Activated T-helper 1 cell treated with anti-CD3 and anti-CD28 coated beads, Interleukin-12 subunit alpha, Interleukin-12 subunit beta, Interleukin-2, Interleukin-4 antibody, amounts not matched to agents 30 ng/mL and 10 ng/mL and 1 ng/mL, durations not matched to agents 14 hours and 24 hours and 36 hours (primary cell): ENCODE measurements at places on chromosomes 11 and 22. TPM values are rescaled to one million over a fixed set of nuclear protein-coding genes. Genes with fewer than 3 reads are reported as not detected.

GTF2H1 gene
- total RNA-seq, result 52.2 and 56.9 TPM in 2 replicates

GTSE1 gene
- total RNA-seq, result 39.0 and 39.9 TPM in 2 replicates

MRE11 gene
- total RNA-seq, result 43.8 and 45.9 TPM in 2 replicates

RAB36 gene
- 0.08 TPM in 1 of 2 replicates, not detected in the other for total RNA-seq

TPCN2 gene
- total RNA-seq, result 17.4 and 19.2 TPM in 2 replicates

MYRF gene
- total RNA-seq, result 0.78 and 0.99 TPM in 2 replicates

VWCE gene
- 9.4 and 10.9 TPM in 2 replicates for total RNA-seq

- no peak for DNase-seq
These were observed 5.9 kb upstream of the ALKBH3 start for GRCh38 chr11:43874738-43875137.

DNA sequence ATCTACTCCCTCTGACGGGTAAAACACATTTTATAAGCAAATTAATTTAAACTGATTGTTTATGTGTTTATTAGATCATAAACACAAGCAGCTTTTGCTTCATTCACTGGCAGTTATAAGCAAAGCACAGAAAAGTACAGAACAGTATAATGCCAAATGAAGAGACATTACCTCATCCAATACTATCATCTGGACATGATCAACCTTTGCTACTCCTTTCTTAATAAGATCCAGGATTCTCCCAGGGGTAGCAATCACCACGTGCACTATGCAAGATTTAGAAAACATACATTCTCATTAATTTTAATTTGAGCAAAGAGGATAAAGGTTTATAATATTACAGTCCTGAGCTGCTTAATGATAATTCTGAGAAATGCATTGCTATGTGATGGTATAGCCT, 27.9 kb downstream of the DDX6 start:
- no peak for DNase-seq

- DNase-seq, result no peak
These were observed 25.9 kb upstream of the HTATIP2 start for GRCh38 chr11:20337526-20338154.

DNA sequence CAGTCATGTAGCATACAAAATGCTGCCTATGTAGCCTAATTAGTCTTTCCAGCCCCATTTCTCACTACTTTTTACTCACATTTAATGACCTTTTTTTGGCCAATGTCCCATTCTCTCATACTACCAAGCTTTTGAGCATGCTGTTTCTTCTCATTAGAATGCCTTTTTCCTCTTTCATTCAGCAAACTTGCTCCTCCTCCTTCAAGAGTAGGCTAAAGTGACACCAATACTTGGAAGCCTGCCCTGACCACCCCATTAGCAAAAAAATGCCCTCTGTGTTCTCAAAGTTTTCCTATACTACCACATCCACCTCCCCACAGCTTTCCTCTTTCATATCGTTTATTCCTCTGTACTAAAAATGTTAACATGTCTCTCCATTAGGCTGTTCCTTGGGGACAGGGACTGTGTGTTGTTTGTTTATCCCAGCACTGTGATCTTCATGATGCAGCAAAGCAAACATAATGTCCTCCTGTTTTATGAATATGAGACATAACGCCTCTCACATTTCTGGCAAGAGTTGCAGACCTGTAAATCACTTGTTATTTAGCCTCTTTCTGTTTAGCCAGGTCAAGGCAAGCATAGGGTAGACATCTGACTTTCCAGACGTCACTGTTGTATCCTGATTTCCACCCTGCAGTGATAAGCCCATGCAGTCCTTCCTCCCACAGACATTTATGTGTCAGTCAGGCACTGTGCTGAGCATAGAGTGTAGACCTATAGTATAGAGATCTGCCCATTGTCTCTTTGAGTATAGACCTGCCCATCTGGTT, 62.0 kb upstream of the UCP3 start:
- no peak for DNase-seq

- no peak for DNase-seq
These were observed 2.5 kb downstream of the MRPL49 start for GRCh38 chr11:65124480-65125196.

DNA sequence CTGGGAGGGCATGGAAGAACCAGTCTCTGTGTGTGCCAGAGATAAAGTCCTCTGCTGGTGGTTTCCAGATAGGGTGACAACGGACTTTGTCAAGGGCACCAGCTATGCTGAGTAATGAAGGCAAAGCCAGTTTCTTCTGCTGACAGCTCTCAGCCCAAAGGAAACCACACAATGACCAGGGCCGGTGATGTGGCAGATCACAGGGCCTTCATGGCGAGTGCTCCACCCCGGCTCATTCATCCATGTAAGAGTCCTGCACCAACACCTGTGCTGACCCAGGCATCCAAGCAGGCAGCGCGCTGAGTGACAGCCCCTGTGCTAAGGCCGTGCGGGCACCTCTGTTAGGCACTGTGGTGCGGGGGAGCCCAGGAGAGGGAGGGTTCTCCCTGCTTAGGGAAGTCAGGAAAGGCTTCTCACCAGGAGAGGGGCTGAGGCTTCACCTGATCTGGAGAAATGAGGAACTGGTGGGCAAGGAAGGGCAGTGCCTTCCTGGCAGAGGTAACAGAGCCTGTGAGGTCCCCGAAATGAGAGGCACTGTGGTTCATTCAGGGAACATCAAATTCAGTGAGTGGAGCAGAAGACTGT, 33.8 kb downstream of the TP53I11 start:
- no peak for DNase-seq

DNA sequence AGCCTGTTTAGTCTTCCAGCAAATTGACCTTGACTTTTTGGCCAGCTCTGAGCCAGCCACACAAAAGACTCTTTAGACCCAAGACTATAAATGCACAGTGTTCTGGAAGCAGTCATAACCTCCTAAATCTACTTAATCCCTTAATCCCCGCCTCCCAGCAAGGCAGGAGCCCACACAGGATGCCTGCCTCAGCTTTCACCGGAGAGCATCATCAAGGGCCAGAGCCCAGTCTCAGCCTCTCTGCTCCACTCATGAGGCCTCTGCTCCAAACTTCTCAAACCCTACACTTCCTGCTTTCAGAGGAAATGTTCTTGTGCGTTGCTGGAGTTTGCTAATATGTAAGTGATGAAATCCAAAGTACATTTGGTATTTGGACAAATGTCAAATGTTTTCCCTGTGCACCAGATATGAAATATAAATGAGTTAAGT, 57.9 kb upstream of the FSHB start:
- DNase-seq, result no peak

- peak; percentile 61 for DNase-seq
These were observed 740 bp upstream of the TRMT2A start for GRCh38 chr22:20117633-20118299.

DNA sequence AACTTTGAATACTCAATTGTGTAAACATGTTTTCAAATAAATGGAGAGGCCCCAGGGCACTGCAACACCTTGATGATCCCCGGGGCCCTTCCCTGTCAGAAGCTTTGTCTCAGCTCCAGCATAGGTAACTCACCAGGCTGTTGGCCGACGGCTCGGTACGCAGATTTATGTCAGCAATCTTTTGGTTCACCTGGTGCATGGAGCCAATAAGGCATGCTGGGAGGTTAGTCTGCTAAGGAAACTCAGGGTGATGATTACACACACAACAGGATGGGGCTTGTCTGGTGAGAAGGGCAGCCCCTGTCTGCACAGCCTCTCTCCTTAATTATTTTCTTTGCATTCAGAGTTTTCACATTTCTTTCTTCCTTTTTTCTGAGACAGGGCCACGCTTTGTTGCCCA, 10.8 kb downstream of the FAM227A start:
- no peak for DNase-seq

GRCh38 chr22:42151924-42152635, 21.5 kb upstream of the CYP2D6 start:
- no peak for DNase-seq

DNA sequence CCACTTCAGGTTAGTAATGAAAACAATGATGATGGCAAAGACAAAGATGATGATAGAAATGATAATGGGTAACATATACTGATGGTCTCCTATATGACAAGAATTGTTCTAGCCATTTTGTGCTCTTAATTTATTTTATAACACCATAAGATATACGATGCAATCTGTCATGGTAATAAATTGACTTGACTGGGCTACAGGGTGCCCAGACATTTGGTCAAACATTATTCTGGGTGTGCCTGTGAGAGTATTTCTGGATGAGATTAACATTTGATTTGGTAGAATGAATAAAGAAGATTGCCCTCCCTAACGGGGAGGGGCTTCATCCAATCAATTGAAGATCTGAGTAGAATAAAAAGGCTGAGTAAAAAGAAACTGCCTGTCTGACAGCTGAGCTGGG, 237.3 kb downstream of the LARGE1 start:
- DNase-seq, result no peak

DNA sequence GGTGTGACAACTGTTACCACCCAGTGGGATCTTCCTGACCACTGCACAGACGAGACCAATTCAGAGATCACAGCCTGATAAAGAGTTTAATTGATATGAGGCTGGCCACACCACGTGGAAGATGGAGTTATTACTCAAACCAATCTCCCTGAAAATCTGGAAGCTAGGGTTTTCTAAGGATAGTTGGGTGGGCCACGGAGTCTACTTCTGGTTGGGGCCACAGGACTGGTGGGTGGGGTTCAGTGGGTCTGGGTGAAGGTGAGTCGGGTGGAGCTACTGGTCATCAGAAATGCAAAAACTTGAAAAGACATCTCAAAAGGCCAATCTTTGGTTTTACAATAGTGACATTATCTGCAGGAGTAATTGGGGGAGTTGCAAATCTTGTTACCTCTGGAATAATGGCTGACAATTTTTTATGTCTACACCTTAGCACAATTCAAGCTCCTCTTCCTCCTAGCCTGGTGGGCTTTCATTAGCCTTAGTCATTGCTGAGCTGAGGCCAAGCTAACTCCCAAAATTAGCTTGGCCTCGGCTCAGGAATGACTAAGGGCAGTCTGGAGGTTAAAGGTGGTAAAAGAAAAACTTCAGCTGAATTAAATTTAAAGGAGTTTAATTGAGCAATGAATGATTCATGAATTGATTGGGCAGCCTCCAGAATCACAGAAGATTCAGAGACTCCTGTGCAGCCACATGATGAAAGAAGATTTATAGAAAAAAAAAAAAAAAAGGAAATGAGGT, 13.1 kb downstream of the C11orf96 start:
- DNase-seq, result no peak

DNA sequence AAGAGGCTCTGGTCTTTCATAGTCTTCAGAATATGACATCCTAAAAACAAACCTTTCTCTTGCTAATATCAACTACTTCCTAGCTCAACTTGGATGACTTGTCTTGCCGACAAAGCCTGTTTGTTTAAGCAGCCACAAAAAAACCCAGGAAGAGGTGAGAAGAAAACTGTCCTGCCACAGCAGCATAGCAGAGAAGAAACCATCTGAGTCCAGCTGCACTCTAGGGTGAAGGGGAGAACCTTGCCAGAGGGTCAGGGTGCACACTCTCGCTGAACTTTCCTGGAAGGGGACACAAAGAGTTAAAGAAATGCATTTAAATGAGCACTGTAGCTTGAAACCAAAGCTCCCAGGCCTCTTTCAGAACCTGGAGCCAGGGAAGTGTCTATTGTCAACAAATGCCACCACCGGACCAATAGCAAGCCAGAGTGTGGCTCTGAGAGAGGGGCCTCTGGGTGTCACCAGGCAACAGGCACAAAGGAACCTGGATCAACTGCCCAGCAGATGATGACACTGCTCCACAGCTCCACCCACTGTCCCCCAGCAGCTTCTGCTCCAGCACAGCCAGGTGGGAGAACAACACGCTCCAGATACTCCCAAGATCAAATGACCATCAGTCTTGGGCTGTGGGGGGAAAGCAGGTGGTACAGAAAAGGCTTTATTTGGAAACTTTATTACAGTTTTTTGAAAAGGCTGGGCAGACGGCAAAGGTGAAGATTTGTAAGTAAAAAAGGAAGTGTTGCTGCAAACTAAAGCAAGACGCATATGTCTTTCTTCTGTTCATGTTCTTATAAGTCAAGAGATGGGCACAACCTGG, 105.7 kb downstream of the RASSF10 start:
- DNase-seq, result no peak

DNA sequence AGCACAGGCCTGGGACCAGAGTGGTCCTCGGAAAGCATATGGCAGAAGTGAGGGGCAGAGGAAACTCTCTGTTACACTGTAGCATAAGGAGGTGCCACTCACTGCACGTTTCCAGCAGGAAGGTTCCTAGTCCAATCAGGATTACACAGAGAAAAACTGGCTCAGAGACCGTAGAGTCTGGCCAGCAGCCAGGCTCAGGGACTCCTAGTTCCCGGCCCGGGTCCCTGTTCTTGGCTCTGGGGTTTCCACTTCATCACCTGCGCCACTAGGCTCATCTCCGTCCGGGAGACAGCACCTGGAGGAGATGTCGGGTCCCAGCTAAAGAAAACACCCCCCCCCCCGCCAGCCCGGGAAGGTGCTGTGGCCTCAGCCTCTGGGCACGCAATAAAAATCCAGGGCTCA, 1.1 kb downstream of the TTLL12 start:
- DNase-seq, result no peak

GRCh38 chr11:128048121-128048520, 539.2 kb downstream of the ETS1 start:
- no peak for DNase-seq

DNA sequence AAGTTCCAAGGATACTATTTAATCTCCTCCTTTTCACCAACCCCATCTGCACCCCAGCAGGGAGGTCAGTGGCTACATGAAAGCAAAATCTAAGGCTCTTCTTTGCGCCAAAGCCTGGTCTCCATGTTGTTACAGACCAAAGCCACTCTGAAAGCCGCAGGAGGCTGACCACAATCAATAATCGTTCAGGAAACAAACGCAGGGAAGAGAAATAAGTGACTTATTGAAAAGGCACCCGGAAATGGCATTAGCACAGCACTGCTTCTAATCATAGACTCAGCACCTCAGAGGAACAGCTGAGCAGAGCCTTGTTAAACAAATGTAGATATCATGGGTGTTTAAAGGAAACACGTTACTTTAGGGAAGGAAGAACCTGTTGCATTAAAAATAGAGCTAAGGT, 183.9 kb downstream of the KIRREL3 start:
- no peak for DNase-seq

DNA sequence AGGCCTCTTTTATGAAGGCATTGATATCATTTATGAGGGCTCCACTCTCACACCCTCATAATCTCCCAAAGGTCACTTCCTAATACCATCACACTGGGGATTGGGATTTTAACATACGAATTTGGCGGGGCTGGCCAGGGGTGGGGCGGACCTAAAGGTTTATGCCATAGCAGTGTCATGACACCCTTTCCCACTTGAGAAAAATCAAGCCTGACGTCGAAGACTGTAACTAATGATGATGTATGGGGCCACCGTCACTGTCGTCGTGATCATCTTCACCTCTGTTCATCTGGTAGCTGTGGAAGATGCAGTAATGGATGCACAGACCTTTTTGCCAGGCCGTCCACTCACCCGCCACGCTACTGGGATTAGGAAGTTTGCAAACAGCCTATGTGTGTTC, 912.1 kb downstream of the TBC1D22A start:
- DNase-seq, result no peak

- no peak for DNase-seq
These were observed 632.6 kb downstream of the NELL1 start for GRCh38 chr11:21301981-21302380.

- peak; percentile 63 for DNase-seq
These were observed at the start of gene PATZ1 for GRCh38 chr22:31346255-31346732. TSS of gene PATZ1 (minus strand) at chr22:31346346. CDS start at chr22:31345602, 744 bp downstream.

DNA sequence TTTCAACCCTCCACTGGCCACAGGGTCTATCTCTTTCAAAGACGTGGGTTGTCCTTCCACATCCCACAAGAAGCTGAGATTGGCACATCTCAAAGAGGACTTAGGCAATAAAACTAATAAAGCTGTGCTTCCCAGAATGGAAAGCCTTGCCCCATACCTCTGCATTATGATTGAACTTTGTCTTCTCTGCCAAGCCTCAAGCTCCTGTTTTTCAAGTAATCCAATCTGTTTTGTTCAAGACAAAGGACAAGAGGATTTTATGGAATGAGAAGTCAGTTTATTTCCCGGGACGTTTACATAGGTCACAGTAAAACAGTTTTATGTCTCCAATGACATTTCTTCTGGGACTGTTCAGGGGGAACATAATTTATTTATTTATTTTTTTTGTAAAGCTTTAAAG, 108.4 kb downstream of the GALNT18 start:
- DNase-seq, result no peak
